ENCODE measurements at places on chromosomes 6 and 20. TPM values are rescaled to one million over a fixed set of nuclear protein-coding genes. Genes with fewer than 3 reads are reported as not detected.

The LAMA4 gene
- 2.0 TPM for total RNA-seq

The CYP39A1 gene
- total RNA-seq, result 0.84 TPM

The BPIFB6 gene
- not detected for total RNA-seq

The BPIFA1 gene
- total RNA-seq, result not detected

The EEF1A2 gene
- total RNA-seq, result 37.6 TPM

The EGFL8 gene
- 10.4 TPM for total RNA-seq

The COL9A3 gene
- 43.0 TPM for total RNA-seq

The ULBP2 gene
- 7.3 TPM for total RNA-seq

The ASIP gene
- not detected for total RNA-seq

- no peak for DNase-seq
Observed at GRCh38 chr6:158050107-158050735, 68.6 kb downstream of the SYNJ2 start.

DNA sequence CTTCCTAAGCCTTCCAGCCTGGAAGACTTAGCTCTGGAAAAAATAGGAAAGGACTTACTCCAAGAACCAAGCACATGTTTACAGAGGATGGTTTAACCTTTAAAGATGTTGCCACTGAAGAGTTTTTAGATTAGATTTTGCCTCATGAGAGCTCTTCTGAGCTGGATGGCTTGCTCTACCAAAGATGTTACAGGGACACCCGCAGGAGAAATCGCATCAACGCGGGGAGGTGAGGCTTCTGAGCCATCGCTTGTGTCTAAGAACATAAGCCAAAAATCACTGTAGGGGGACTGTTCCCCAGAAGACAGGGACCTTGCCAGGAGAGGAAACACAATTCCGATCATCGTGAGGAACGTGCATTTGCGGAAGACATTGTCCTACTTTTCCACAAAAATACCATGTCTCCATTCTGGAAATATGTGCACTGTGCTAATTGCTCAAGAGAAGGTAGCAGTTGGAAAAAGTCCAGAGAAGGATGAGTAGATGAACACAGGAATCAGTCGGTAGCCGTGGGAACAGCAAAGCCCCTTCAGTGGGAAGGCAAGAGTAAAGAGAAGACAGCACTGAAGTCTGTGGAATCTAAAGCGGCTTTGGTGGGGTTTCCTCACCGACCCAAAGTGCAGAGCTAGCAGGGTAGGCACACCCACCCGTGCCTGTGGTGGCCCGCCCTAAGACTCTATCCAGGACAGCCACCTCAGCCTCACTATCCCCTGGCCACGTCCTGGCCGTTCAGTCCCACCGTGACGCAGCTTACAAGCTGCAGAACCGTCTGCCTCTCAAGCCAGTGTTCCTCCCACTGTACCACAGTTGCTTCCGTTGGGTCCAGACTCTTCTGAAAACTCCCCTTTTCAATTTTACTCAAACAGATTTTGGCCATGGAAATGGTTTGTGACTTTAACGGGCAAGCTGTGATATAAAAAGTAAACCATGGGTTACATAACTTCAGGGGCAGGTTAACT lies 334.8 kb downstream of the NRN1 start:
- DNase-seq, result no peak

DNA sequence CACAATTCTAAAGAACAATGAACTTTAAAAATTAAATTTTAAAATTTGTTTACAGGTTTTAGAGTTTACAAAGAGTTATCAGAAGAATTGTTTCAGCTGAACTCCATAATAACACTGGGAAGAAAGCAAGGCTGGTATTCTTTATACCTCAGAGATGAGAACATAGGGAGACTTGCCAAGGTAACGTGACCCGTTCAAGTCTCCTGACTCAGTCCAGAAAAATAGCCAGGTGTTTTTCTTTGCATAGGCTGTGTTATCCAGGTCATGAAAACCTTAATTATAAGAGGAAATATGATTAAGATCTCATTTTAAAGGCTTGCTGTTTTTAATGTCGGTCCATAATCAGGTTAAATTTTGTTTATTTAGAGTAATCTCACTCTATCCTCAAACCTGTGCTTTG lies 8.5 kb upstream of the C6orf141 start:
- DNase-seq, result no peak

DNA sequence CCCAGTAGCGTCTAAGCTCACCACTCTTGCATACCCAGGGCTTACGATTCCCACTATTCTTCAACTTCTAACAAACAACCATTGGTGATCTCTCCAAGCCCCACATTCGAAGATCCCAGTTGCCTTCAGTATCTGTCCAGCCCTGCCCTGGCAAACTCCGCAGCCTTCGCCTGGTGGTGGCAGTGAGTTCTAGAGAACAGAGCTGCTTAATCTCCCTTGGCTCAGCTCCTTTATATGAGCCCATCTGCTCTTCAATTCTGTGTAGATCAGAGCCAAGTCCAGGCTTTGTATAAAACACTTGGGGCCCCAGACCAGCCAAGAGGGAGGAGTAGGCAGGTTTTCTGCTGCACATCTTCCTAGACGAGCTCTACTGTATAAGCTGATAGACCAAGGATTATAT lies 193.3 kb downstream of the PHACTR1 start:
- DNase-seq, result no peak

- DNase-seq, result peak; percentile 66
Observed at GRCh38 chr20:55160037-55160436, 684.6 kb downstream of the DOK5 start.

GRCh38 chr6:118668761-118669385 lies 17.5 kb upstream of the CEP85L start:
- peak; percentile 80 for DNase-seq

GRCh38 chr6:44625996-44626395 lies 238.5 kb downstream of the CDC5L start:
- DNase-seq, result no peak

GRCh38 chr6:159919011-159919511 lies 28.3 kb downstream of the MAS1 start:
- DNase-seq, result peak; percentile 27

DNA sequence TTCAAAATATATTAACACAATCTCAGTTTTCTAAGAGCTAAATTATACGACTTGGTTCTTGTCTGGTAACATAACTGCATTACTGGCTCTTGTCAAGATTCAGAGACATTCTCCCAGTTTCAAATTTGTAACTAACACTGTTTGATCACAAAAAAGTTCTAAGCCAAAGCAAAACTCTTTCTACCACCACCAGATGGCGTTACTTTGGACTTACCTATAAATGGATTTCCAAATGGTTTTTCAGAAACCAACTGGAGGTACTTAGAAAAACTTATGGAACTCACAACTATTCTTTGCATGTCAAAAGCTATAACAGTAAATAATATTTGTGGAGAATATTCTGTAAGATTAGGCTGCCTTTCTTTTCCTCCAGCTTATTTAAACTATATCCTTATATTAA lies 34.2 kb upstream of the GFRAL start:
- no peak for DNase-seq

GRCh38 chr20:46420878-46421277 lies 14.5 kb upstream of the ELMO2 start:
- DNase-seq, result no peak

DNA sequence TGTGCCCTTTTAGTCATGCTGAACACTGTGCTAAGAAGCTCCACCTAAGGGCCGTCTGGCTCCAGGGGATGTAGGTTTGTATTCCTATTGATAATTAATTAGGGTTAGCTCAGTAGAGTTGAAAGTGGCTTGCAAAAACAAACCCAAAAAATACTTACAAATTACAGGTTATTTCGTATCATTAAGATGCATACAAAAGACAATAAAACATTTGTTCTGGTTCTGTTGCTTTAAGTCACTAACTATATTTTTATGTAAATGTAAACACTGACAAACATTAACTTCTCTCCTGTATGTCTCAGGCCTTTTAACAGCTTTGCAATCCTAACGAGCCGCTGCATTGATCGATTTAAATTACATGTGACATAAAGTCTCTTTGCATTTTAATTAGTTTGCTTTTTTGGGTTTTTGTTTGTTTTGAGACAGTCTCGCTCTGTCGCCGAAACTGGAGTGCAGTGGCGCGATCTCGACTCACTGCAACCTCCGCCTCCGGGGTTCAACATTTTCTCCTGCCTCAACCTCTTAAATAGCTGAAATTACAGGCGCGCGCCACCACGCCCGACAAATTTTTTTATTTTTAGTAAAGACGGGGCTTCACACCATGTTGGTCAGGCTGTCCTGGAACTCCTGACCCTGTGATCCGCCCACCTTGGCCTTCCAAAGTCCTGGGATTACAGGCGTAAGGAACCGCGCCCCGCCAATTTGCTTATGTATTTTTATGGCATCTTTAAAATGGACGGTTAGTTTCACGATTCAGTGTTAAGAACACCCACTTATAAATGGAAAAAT lies 110.9 kb downstream of the HFE start:
- no peak for DNase-seq

DNA sequence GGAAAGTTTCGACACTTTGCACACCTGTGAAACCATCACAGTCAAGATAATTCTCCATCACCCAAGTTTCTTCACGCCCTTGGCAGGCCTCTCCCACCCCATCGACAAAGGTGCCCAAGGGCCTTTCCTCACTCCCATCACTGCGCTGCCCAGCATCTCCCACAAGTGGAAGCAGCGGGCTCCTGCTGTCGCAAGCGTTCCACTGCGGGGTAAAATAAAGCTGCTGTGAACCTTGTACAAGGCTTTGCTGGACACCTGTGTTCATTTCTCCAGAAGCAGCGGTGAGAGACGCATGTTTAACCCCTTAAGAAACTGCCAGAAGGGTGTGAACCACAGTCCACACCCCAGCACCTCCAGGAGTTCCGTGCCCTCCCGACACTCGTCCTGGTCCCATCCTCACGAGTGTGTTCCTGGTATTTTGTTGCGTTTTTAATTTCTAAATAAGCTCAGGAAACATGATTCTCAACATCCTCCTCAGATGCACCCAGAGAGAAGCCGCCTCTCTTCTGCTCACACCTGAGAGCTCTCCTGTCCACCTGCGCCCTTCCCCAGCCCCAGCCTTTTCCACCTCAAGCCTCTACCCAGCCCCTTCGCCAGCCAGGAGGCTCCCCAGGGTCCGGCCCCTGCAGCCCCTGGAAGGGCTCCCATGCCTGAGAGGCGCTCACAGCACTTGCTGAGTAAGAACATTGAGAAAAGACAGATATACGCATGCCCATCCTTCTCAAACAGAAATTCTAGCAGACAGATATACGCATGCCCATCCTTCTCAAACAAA lies 97.5 kb downstream of the TAF4 start:
- no peak for DNase-seq

DNA sequence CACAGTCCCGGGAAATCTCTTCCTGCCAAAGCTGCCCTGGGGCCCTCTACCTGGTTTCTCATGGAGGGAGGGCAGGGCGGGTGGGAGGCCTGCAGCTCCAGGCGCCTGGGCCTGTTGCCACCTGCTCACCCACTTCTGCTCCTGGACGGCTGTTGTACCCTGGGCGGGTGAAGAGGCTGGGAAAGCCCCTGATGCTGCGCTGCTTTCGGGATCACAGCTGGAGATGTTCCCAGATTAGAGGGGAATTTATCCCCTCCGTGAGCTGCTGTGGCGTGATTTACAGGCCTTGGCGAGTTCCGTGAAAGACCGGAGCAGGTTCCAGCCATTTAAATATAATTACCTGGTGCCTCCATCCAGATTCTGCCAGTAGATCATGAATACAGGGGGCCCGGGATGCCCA lies 12.3 kb upstream of the VSTM2L start:
- DNase-seq, result no peak

- DNase-seq, result no peak
Observed at GRCh38 chr6:136798044-136798443, 5.8 kb upstream of the MAP3K5 start.

DNA sequence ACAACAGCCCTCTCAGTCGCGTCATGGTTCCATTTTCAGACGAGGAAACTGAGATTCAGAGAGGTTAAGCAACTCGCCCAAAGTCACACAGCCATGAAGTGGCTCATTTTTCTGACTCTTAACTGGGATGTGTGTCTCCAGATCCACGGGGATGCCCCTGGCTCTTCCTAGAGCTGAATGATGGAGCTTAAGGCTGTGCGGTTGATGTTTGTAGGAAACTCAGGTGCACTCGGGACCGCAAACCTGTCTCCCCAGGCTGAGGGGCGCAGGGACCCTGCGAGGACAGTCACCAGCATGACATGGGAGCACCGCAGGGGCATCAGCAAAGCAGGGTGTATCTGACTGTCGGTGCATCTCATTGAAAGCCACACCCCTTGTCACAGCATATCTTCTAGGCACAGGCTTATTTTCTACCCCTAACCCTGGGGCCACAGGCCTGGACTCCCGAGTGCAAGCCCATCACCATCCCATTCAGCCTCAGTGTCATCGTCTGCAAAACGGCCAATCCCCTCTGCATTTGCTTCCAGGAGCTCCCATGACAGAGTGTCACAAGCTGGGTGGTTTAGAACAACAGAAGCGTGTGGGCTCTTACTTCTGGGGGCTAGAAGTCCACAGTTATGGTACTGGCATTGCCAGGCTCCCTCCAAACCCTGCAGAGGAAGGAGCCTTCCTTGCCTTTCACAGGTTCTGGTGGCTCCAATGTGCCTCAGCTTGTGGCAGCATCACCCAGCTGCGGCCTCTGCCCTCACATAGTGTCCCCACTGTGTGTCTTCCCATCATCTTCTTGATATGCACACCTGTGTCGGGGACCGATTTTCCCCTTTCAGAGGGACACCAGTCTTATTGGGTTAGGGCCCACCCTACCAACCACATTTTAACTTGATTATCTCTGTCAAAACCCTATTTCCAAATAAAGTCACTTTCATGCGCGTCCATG lies 9.9 kb upstream of the ARHGAP40 start:
- DNase-seq, result no peak

GRCh38 chr6:2396042-2396657 lies 150.7 kb upstream of the GMDS start:
- no peak for DNase-seq

DNA sequence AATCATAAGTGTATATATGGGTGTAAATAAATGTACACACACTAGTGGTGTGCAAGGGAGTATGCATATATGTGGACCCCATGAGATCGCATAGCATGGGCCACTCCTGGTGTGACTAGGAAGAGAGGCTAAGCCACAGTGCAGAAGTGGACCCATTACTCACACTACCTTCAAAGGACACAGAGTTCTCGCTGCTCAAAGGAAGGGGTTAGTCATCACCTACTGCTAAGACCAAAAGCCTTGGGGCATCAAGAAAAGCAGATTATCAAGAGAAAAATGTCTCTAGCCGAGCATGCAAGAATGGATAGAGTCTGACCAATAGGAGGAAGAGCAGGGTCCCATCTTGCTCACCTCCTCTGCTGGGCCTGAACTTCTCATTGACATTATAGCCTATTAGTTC lies 195.5 kb downstream of the MAFB start:
- DNase-seq, result peak; percentile 9

- DNase-seq, result no peak
Observed at GRCh38 chr20:53004267-53004813, 32.2 kb downstream of the TSHZ2 start.

DNA sequence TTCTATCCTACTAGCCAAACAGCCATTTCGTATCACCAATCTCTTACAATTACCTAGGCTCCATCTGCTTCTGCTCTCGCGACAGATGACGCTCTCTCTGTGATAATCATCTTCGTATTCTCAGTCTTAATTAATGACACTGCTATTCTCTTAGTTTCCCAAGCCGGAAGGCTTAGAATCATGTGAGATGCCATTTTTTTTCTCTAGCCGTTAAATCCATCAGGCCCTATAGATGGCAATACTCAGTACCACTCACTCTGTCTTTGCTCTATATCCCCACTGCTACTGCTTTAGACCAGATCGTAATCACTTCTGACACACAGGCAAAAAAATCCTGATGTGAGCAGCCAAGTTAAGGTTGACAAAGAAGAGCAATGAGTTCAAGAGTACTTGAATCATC lies 2.1 kb upstream of the THEMIS start:
- no peak for DNase-seq

All from astrocyte (in vitro differentiated cells and primary cell).